NCI-H1694 treated with DMSO at 0.1 percent for 48 hours (cell line): ENCODE measurements at places on chromosomes 1 and 21.

GRCh38 chr1:28899267-28899666, 15.1 kb upstream of the EPB41 start:
- no peak for DNase-seq

GRCh38 chr1:78765489-78765888, 115.9 kb downstream of the IFI44 start:
- no peak for DNase-seq

GRCh38 chr1:1540818-1541628, 599 bp upstream of the TMEM240 start:
- DNase-seq, result no peak

DNA sequence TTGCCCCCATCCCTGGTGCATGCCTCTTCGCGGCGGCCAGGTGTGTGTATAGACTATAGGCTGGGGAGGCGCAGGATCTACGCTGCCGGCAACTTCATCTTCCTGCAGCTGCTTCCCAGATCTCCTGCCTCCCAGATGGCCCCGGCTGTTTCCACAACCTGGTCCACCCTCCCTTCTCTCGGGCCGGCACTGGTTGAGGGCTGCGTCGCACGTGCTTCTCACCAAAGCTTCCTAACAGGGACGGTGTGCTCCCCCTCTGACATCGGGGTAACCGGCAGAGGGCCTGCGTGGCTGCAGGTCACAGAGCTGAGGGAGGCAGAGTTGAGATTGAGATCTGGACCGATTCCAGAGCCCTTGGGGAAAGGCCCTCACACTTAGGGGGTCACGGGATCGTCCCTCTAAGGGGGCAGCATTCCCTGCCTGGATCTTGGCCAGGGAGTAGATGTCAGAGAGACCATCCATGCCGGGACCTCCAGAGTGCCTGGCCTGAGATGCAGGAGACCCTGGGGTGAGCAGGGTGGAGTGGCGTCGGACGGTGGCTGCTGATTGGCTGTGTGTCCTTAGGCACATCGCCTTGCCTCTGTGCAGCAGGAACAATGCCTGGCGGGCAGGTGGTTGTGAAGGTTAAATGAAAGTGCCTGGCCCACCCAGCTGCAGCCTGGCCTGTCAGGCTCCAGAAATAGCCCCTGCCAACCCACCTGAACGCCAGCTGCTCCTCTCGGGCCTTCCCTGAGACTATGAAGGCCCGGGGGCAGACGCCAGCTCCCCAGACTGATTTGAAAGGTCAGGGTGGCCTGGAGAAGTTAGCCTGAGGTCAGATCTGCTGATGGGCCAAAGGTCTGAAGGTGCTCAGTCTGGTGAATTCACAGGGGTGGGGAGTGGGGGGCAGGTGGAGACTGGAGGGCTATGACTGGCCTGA, 6.1 kb upstream of the MASP2 start:
- DNase-seq, result no peak

DNA sequence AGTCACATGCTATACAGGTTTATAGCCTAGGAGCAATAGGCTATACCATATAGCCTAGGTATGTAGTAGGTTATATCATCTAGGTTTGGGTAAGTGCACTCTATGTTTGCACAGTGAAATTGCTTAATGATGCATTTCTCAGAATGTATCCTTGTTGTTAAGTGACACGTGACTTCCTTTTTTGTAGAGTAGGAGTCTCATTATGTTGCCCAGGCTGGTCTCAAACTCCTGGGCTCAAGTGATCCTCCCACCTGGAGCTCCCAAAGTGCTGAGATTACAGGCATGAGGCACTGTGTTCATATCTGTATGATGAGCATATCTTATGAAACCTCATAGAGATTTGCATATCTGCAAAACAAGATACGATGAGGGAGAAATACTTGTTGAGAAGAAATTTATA, 13.8 kb upstream of the ABCB10 start:
- DNase-seq, result no peak

GRCh38 chr1:175136246-175136645, 56.3 kb downstream of the KIAA0040 start:
- no peak for DNase-seq

- no peak for DNase-seq
Measured at GRCh38 chr21:46454634-46455390, 3.9 kb upstream of the DIP2A start.

DNA sequence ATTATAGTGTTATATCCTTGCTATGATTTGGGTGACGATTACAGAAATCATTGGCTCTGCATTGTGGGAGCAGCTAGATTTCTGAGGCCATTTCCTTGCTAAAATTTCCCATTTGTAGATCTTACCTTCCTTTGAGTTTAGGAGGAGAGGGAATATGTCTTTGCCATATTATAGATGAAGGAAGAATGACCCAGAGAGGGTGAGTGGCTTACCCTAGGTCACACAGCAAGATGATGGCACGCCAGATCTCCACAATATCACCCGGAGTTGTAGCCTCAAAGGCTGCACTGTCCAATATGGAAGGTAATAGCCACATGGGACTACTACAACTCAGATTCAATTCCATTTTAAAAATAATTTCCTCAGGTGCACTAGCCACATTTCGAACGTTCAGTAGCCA, 10.3 kb downstream of the CNTN2 start:
- DNase-seq, result no peak

GRCh38 chr1:184629266-184629665, 125.4 kb downstream of the EDEM3 start:
- DNase-seq, result no peak

GRCh38 chr1:95033843-95034242, 38.9 kb downstream of the ALG14 start:
- no peak for DNase-seq

DNA sequence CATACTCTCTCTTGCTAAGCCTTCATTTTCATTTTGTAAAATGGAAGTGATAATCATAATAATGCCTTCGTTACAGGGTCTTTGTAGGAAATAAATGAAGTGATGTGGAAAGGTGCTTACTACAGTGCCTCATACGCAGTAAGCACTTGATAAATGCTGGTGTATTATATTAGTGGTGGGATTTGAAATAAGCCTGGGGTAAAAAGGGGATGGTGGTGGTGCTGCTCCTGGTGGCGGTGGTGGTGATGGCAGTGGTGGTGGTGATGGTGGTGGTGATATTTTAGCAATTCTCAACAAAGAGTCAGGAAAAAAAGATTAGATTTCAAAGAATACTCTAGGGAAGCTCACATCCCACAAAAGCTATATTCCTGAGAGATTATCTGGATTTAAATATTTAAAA, 35.5 kb upstream of the ATP1B1 start:
- no peak for DNase-seq

GRCh38 chr1:42379794-42380585, 602 bp upstream of the RIMKLA start:
- DNase-seq, result no peak

GRCh38 chr1:161274874-161275273, 16.3 kb downstream of the PCP4L1 start:
- DNase-seq, result peak; percentile 29

DNA sequence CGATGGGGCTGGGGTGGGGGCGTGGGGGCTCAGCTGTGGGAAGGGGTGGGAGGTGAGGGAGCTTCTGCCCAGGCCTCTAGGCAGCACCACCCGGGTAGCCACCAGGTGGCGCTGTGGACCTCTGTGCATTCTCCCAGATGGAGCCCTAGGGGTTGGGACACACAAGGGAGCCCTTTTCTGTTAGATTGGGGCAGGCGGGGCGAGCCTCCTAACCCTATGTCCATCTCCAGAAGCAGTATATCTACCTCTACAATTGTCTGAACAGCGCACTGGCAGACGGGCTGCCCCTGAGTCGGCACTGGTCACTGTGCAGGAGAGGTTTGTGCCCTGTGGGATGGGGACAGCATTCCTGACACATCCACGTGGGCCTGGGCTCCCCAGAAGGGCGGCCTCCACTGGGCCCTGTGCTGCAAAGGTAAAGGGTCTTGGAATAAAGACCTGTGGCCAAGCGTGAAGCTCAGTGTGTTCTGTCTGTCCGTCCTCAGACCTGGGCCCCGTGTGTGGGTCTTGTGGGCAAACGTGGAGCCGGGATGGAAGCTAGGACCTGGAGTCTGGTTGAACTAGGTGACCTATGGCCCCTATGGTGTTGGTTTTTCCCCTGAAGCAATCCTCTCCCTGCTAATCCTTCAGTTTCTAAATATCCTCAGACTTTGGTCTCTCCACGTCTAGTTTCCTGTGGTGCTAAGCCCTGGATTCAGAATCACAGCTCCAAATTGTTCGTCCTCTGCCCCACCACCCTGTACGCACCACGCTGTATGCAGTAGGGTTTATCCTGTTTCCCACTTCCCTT, 4.4 kb upstream of the LGR6 start:
- DNase-seq, result peak; percentile 60

DNA sequence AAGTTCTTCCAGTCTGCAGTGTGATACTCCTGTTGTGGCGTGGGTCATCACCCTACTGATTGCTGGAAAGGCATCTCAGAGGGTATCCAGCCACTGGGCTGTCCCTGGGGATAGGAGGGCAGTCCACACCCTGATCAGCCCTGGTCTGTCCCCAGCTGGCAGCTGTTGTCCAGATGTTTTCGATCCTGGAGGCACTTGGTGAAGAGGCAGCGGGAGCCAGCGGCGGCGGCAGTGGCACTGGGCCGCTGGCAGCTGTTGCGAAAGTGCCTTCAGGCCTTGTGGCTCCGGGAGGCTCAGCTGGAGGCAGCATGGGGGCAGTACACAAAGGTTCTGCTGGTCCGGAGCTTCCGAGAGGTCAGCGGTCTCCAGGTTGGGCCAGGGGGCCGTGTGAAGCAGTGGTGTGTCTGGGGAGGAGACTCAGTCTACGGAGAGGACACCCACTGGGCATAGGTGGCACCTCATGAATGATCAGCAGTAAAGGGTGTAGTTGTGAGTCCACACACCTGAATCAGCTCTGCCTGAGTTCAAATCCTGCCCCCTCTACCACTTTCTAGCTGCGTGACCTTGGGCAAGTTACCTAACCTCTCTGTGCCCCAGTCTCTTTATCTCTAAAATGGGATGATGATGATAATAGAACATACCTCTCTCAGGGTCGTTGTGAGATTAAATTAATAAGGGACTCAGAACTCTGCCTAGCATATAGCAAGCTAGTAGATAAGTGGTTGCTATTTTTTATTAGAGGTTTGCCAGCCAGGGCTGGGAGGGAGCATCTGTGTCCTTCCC, 6.1 kb downstream of the C1orf167 start:
- no peak for DNase-seq

DNA sequence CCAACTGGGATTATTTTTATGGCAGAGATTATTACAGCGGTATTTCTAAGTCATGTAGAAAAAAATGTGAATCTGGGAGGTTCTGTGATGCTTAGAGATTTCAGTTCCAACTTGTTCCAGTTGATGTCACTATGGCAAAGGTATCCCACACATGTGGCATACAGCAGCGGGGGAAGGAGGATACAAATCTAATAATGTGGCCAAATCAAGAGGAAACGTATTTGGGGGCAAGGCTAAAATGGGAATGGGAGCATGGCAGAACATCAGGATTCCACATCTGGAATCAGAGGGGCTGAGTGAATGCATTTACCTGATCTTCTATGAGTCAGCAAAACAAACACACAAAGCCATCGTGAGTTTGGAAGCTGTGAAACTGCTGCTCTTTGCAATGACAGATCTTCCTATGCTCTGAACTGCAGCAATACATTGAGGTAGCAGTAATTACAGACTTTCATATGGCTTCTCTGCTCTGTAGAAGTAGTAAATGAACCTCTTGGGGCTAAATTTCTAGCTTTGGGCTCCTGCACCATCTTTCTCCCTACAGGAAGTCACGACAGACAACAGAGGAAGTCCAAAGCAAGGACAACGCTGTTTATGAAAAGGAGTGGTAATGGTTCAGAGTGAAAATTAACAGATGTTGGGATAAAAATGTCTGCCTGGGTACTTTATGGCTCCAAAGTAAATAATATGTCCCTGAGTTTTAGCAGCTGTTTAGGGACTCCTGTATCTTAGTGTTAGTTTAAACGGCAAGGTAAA, 55.5 kb downstream of the GABPA start:
- DNase-seq, result peak; percentile 90
